Foreskin keratinocyte (primary cell): ENCODE measurements at places on chromosomes 3 and 15. TPM values are rescaled to one million over a fixed set of nuclear protein-coding genes. Genes with fewer than 3 reads are reported as not detected.

Gene ARGFX
- not detected in 2 replicates for total RNA-seq

Gene SLC22A14
- total RNA-seq: 0.14 TPM in 1 of 2 replicates, not detected in the other

Gene SKOR1
- total RNA-seq: not detected in 2 replicates

Gene LRRN1
- 0.04 TPM in 1 of 2 replicates, not detected in the other for total RNA-seq

Gene MYRIP
- not detected in 2 replicates for total RNA-seq

Gene LINGO1
- total RNA-seq: 0.07 TPM in 1 of 2 replicates, not detected in the other

DNA sequence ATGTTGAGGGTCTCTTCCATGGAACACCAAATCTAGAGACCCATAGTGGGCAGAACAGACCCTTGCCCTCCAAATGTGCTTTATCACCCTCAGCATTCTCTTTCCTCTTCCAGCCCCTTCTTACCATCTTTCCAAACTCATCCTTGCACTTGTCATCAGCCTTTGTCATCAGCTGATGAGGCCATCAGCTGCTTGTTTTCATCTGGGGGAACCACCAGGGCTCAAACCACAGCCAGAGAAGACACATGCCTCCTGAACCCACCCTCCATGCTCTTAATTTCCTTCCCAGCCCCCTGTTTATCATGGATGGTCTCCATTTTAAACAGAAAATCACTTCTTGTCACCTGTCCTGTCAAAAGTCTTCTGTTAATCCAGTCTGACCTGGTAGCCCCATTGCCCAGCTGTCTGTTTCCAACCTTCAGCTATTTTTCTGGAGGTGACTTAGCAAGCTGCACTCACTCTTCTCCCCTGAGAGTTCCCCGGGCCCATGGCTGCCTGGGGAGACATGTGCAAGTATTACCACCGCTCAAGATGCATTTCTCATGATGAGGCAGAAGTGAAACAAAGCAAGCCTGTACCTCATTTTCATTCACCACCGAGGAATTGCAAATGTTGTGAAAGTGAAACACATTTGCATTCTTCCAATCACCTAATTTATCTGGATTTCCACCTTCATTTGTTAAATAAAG lies 14.7 kb upstream of the SYNM start:
- DNase-seq: no peak

DNA sequence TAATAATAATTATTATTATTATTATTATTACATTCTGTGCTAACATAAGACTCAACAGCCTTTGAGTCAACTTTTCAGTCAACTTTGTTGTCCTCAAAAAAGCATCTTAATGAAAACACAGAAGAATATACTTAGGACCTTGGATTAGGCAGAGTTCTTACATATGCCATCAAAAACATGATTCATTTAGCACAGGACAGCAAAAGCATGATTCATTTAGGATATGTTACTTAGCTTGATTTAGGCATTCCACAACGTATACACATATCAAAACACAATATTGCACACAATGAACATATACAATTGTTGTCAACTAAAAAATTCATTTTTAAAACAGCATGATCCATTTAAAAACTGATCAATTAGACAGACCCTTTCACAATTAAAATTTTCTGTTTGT lies 213.0 kb downstream of the FMN1 start:
- DNase-seq: peak; percentile 46

DNA sequence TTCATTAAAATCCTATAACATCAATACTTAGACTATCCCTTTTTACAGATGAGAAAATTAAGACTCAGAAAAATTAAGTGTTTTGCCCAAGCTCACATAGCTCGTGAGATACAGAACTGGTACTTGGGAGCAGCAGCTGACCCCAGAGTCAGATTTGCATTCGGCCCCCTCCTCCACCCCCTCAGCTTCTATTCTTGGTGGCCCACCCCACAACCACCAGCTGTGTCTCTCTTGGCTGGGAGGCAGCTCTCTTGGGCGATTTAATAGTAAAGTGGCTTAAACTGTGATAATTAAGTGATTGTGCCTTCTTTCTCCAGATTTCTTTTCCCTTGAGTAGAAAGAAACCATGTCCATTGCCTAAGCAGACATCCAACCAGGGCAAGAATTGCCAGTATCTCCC lies 203.6 kb upstream of the PDZRN3 start:
- DNase-seq: no peak

DNA sequence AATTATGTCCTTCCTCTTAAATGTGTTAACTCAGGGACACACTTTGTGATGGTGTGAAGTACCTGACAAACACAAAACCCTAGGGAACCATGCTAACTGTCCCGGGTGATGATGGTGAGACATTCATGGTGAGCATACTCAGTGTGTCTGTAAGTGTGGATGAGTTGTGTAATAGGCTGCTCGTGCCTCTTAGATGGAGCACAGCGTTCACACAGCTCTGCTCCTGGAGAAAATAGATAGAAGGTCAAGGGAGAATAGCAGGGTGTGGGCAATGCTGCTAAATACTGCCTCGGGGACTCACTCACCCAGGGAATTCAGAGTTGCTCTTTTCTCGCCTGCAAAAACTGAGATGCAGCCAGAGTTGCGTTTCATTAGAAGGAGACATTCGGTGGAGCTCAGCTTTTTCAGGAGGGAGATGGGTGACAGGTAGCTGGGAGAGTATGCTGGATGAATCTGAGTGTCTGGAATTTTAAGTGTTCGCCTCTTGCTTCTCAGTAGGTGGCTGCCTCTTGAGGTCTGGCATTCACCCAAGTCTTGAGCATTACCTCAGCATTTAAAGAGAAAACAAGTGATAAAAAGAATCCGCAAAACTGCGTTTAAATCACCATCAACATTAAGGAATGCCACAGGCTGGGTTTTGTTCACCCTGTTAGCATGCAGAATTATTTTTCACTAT lies 813.2 kb downstream of the AGBL1 start:
- peak; percentile 73 for DNase-seq

GRCh38 chr15:65339920-65340319 lies 35.4 kb downstream of the RNU5B-1 start:
- no peak for DNase-seq

GRCh38 chr15:26550880-26551279 lies 222.0 kb downstream of the GABRB3 start:
- DNase-seq: no peak

DNA sequence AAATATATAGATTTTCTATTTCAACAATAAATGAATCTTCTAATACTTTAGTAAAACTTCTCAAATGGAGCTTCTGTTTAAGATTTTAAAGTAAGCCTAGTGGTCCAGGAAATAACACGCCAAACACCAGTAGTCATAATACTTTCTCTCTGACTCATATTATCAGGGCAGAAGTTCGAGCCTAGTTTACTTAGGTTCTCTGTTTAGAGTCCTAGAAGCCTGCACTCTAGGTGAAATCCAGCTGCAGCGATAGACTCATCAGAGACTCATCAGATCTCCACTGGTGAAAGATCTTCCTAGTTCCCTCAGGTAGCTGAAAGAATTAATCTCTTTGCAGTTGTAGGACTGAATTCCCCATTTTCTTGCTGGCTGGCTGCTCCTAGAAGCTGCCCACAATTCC lies 552.5 kb upstream of the ROBO2 start:
- DNase-seq: peak; percentile 72

GRCh38 chr3:2714834-2715233 lies 395.3 kb downstream of the IL5RA start:
- no peak for DNase-seq

DNA sequence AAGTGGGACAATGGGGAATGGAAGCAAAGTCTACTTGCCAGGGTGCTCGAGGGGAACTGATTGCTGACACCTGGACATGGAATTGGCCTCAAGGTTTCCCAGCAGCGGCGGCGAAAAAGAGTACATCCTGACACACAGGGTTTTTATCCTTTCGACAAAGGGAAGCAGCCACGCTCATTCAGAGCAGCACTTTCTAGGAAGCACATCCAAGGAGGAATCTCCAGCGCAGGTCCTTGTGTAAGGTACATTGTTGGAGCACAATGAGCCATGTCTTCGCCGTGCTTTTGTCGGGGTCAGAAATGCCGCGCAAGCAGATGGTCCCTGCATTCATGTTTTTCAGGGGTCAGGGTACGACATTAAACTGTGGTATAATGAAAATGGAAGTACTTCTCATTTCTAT lies 16.8 kb downstream of the CACNA1D start:
- DNase-seq: no peak

- DNase-seq: no peak
Observed at GRCh38 chr15:96801576-96802150, 471.2 kb downstream of the NR2F2 start.
